ENCODE measurements at places on chromosomes 2 and 18.

DNA sequence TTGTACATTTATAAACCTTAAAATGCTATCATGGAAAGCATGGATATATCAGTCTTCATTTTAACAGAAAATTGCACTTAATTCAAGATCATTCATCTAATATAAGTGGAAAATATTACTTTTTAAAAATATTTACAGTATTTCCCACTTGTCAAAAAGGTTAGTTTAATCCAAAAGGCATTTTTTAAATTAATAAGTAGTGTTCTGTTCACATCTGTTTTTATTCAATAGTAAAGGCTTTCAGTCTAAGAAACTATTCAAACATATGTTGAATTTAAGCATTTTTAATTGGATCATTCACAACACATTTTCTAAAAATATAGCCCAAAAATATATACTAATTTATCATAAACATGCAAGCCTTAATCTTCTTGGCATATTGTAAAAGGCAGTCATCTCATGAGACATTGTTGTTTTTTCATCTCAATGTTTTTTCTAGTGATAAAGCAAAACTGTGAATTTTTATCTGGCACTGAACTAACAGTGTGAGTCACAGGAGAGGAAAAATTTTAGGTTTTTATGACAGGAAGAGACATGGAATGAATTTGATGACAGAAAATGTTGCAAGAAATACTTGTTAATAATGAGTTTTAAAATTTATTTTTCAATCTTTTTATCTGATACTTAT lies 1642.5 kb upstream of the TMEFF2 start:
- DNase-seq, result no peak

DNA sequence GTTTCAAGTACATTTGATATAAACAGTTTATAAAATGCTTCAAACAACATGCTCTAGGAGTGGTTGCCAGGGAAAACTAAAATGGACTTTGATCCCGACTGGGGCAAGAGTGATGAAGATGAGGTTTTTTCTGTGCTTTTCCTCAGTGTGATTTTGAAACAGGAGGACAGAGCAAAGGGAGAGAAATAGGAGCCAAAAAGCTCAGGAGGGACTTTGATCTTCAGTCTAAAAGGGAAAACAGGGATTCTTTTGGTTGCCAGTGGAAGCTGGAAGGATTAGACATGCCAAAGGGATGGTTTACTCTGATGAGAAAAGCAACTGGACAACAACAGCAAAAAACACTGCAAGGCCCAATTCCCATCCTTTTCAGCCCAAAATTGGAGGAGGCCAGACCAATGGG lies 95.5 kb downstream of the LTBP1 start:
- DNase-seq, result no peak

DNA sequence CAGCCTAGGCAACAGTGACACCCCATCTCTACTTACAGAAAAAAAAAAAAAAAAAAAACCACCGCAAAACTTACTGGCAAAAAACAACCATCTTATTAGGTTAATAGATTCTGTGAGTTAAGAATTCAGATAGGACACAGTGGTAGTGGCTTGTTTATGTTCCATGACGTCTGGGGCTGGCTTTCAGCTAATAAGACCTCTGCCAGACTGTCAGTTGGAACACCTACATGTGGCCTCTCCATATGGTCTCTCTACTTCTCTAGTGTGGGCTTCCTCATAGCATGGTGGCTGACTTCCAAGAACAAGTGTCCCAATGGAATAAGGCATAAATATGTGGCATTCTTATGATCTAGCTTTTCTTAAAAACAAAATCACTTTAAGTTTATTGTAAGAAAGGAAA lies 94.0 kb upstream of the OTX1 start:
- DNase-seq, result no peak

GRCh38 chr2:37232131-37232933 lies 874 bp downstream of the NDUFAF7 start:
- peak; percentile 19 for DNase-seq

GRCh38 chr18:55302167-55302833 lies 285.7 kb downstream of the TCF4 start:
- no peak for DNase-seq

DNA sequence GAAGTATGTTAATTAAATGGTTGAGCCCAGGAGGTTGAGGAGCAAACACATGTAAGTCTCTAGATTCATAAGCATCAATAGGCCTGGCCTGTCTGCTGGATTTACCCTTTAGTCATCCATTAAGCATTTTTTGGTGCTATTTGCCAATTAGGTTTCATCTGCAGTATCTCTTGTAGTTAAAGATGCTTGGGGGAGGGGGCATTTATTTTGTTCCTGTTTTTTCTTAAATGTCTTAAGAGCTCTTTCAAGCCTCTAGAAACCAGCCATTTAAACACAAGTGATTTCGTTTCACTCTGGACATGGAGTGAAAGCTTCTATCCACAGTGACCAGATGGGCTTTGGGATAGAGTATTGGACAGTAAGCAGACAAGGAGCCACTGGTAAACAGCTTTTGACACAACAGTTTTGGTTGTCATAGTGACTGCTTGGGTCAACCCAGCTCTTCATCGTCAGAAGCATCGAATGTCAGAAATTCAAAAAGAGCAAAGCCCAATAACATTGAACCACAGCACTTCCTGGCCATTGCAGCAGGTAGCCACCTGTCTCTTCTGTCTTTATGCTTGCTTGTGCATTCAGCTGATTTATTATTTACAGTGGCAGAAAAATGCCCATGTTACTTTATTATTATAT lies 4.9 kb downstream of the QPCT start:
- DNase-seq, result peak; percentile 52

DNA sequence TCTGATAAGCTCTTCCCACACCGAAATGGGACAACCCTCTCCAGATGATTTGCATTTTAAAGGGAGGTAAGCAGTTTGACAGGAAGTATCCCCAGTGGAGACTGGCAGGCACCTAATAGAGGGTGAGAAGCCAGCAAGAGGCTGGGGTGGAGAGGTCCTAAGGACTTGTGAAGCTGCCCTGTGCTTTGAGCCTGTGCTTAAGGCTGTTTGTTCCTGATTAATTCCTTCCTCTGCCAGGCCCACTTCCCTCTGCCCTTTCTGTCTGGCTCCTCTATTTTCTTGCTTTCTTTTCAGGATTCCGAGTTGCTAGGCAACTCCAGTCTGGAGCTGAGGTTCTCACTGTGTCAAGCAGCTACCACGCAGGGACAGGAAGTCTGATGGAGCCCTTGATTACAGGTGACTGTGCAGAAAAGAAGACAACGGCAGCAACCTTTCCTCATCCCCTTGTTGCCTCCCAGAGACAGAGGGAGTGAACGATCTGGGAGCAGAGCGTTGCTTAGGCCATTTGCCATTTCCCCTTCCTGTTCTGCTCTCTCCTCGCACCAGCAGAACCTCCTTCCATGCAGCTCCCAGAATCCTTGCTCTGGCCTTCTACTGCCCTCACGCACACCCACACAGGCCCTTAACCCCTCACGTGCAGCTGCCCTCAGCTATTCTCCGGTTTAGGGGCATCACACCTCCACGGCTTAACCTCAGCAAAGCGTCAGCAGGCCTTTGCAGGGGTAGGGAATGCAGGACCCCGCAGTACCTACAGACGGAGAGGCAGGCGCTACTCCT lies 103.6 kb upstream of the CELF4 start:
- no peak for DNase-seq

DNA sequence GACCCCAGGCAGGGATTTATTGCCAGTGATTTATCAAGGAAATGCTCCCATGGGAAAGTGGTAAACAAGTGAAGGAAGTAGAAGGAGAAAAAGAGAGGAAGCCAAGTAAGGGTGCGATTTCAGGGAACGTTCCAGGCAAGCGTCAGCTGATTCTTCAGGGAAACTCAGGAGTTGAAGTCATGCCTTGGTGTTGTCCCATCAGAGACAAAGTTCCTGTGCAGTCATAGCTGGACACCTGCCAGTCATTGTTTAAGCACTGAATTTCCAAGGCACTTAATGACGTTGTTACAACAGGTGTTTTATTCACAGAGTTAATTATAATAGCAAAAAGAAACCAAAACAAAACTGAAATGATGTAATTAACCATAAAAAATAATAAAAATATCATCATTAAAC lies 381.8 kb upstream of the CRIM1 start:
- DNase-seq, result no peak

DNA sequence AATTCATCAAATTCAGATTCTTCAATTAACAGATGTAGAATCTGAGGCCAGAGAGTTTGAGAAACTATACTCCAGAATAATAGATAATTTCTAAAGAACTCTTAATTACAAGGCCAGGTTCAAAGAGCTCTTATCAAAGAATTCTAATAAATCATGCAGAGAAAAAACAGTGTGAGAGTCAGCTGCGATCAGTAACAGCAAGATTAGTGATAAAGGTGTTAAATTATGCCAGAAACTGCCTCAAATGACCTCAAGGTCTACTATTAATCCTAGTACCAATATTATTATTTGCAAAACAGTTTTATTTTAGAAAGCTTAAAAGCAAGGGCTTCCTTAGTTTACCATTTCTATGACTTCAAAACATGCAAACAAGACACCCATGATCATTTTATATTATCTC lies 215.3 kb downstream of the GCA start:
- DNase-seq, result no peak

DNA sequence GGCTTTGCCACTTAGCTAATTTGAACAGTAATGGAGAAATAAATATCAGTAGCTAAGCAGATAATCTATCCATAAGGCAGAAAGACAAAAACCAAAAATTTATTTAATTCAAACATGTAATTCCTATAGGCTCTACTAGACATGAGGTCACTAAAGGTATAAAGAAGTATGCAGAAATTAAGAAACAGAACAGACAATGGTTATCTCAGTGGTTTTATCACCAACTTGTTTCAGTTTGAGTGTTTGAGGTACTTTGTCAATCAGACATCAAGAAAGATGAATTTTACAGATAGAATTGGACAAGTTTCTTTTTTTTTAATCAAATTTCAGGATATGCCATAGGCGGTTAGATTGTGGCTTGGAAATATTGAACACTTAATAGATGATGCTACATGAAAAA lies 67.4 kb upstream of the ZEB2 start:
- no peak for DNase-seq

DNA sequence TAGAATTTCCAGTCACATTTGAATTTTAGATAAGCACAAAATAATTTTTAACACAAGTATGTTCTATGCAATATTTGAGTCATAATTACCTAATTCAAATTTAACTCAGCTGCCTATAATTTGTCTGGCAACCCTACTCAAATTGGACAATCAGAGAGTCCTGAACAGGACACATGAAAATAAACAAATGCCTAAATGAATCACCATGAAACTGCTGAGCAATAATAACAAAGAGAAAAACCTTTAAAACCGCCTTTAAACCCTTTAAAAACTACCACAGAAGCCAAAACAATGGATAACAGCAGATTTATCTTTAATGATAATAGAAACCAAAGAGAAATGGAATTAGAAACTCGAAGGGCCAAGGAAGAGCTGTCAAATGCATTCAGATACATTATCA lies 39.5 kb downstream of the ARL4C start:
- DNase-seq, result no peak

DNA sequence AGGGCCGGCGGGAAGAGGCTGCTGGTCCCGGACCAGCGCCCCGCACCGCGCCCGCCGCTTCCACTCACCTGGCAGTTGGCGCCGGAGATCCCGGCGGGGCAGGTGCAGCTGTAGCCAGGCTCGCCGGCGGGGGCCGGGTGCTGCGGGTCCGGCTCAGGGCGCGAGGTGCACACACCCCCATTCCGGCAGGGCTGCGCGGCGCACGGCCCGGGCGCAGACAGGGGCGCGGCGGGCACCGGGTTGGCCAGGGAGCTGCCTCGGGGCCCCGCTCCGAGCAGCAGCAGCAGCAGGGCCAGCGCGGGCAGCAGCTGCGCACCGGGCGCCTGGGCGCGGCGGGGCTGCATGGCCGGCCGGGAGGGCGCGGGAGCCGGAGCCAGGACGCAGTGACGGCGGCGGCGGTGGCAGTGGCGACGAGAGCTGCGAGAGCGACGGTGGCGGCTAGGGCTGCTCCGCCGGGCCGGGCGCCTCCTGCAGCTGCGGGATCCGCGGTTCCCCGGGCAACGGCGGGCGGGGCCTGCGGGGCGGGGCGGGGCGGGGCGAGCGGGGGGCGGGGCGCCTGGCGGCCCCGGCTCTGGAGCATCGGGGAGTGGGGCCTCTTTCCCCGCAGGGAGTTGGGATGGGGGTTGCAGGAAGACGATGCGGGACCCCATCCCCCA lies at the start of gene DNER:
DNER (minus strand) TSS at position 476 of the 656 bp plus-strand sequence; CDS start at position 344, 132 bp downstream.
- peak; percentile 11 for DNase-seq

GRCh38 chr2:99593692-99594427 lies 104.0 kb upstream of the REV1 start:
- DNase-seq, result no peak

GRCh38 chr2:108611021-108611420 lies 76.8 kb downstream of the LIMS1 start:
- no peak for DNase-seq
